ENCODE measurements at places on chromosomes 5 and 9.
A peak's percentile ranks its signal among the peaks of the same experiment; 100 is the strongest.

DNA sequence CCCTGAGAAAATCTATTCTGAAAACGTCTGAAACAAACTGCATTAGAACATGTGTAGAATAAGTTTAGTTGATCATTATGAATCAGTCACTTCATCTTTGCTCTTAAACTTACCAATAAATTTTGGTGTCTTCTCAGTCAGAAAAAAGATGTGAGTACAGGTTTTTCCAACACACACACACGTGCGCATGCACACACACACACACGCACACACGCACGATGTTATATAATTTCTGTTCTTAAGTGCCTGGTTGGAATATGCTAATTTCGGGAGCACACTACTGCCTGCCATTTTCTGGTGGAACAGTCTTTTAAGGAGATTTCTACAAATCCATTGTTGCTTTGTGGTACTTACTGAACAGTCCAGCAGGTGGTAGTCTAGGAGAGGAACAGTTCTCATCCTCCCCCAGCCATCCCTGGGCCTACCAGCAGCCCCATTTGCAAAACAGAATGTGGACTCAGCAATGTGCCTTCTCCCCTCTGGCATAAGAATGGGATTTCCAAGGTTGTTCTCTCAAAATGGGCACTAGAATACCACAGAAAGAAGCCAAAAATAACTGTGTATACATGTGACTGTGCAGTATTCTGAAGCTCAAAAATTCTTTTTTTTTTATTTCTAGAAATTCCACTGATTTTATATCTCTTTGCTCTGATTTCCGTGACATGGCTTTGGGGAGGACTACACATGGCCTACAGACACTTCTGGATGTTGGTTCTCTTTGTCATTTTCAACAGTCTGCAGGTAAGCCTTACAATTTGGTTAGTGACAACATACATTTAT lies 281.3 kb downstream of the ARRDC3 start:
- peak; percentile 3 for DNase-seq

DNA sequence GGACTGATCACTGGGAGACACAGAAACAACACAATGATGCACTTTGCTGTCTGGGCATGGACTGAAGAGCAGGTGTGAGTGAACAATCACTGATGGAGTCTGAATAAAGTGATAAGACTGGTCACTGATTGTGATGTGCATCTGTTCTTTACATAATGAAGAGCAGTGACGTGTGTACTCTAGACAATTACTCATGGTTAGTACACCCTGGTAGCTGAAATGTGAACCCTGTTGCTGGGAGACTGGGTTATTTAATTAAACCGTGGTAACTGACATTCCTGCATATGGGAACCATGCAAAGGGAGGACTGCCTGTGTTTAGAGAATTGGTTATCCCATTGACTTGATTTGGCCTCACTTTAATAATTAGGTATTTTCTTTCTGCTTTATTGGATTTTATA lies 202.9 kb downstream of the NR2F1-AS1 start:
- peak; percentile 12 for DNase-seq

DNA sequence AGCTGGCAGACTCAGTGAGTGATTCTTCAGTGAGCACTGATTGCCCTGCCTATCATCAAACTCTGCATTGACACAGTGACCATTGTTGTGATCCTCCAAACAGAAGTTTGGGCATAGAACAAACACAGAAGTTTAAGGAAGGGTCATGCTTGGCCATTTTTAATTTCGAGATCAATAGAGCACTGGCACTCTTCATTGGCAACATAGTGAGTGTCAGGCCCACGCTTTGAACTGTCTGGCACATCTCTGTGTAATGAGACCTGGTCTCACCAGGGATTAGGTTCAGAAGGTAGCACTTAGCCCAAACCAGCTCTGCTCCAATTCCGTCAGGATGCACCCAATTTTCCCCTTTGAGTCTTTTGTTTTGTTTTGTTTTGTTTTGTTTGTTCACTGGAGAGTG lies 127.1 kb upstream of the MOCS2 start:
- DNase-seq: no peak

GRCh38 chr9:28839778-28840430 lies 1266.6 kb upstream of the C9orf72 start:
- DNase-seq: no peak

DNA sequence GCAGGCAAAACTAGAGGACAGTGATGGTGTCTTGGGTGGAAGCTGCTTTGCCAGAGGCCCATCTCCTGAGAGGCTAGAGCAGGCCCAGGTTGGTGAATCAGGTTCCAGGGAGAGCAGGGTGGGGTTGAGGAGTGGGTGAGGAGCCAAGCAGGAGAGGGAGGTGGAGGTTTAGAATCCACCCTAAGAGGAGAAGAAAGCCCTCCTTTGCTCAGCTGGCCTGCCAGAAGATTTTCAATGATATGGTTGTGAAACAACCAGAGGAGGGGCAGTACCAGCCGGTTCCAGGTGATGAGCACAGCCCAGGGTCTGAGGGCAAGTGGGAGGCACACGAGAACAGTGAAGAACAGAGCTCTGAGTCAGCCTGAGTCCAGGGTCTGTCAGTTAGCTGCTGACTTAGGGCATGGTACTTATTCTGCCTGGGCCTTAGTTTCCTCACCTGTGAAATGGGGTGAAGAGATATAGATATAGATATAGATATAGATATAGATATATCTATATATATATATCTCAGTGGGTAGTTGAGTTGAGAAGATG lies 17.8 kb downstream of the PPARGC1B start:
- no peak for DNase-seq

- DNase-seq: no peak
These were observed 99.6 kb downstream of the BASP1 start for GRCh38 chr5:17316970-17317459.

DNA sequence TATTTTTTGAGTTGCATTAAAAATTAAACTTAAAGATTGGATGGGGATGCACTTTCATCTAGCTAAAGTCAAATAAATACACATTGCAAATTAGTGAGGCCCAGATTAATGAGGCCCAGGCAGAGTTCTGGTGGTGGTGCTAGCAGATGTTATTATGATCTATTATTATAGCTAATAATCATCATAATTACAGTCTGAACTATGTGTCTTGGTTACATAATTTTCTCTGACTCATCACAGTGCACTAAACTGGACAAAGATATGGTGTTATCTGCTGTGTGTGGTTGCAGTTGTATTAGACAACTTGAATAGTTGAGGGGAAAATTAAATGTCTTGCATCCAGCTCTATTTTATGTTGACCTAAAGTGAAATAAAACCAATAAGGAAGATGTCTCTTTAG lies 568.8 kb downstream of the TLR4 start:
- no peak for DNase-seq

GRCh38 chr5:102794047-102794446 lies 38.9 kb downstream of the PAM start:
- no peak for DNase-seq

DNA sequence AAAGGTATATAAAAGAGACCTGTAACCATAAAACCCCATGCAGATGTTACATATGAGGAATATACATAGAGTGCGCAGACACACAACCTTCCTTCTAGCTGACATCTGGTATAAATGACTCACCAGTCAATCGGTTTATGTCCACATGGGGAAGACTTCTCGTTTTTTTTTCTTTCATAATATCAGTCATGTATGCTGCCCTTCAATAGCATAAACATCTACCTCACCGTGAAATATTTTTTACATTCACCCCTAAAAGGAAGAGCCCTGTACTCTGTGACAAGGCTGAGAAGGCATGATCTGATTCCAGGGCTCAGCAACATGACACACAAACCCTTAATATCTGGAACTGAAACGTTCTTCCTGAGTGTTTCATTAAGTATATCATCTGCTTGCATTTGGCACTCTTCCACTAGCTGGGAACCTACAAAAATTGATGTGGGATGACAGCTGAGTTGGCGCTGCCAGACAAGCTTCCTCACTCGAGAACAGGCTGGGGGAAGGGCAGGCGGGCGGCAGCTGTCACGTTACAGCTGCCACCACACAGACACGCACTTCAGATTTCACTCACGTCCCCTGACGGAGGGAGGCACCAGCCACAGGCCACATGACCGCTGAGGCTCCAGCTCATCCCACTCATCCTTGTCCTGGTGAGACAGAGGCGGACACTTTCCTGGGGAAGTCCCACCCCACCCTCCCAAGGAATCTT lies 74.2 kb downstream of the SHB start:
- no peak for DNase-seq

- DNase-seq: no peak
These were observed 45.1 kb upstream of the FAM120A start for GRCh38 chr9:93406371-93406770.

GRCh38 chr9:1647776-1648175 lies 367.4 kb upstream of the SMARCA2 start:
- DNase-seq: no peak

DNA sequence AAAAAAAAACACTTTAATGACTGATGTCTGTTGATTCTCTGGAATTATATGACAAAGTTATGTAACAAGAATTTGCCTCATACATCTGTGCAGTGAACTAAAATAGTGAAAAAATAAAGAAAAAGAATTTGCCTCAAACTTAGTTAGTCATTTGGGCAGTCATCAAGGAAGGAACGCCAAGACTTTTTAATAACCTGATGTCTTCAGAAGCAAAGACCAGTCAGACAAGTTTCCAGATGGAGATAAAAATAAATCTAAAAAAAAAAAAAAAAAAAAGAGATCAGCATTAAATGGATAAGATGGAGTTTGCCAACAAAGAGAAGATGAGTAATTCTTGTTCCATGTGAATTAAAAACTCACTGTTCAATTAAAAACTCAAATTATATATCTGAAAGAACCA lies 52.3 kb upstream of the JMY start:
- no peak for DNase-seq

- DNase-seq: no peak
These were observed 30.8 kb upstream of the TJP2 start for GRCh38 chr9:69143291-69143690.

DNA sequence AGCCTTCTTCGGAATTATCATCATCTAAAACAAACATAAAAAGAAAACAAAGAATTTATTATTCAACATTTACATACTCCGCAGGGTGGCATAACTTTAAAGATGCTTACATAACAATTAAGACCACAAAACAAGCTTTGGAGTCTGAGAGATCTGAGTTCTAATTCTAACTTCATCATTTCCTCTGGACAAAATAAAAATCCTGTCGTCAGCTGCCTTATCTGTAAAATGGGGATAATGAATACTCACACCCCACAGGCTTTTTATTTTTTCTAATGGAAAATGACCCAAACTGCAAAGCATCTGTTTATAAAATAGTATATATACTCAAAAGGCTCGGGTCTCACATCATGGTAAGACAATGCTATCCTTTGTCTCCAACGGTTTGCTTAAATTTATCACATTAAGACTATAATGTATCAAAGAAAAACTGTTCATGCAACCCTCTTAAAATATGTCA lies 4.3 kb downstream of the ARRDC3 start:
- DNase-seq: no peak

DNA sequence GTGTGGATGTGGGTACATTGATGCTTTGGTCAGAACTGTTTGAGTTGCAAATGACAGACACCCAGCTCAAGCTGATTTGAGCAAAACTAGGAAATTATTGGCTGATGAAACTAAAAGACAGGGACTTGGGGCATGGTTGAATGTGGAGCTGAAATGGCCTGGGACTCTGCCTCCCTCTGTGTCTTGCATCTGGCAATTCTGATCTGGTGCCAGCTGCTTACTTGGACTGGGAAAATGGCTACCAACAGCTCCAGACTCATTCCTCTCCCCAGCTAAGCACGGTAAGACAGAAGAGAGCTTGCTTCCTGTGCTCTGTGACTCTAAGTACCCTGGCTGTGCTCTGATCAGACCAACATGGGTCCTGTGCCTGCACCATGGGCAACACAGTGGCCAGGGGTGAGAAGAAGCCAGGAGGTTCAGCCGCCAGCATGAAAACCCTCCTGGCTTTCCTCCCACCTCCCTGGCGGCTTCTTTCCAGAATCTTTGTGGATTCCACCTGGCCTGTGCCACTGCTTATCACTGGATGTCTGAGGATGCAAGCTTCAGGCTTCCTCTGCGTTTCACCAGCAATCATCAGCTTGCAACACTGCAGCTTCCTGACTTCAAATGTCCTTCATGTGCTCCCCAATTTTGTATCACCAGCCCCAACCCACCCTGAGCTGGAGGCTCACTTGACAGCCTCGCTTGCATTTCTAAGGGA lies 44.1 kb downstream of the C5orf15 start:
- DNase-seq: no peak

- no peak for DNase-seq
These were observed 39.0 kb upstream of the MYOT start for GRCh38 chr5:137828664-137829063.

DNA sequence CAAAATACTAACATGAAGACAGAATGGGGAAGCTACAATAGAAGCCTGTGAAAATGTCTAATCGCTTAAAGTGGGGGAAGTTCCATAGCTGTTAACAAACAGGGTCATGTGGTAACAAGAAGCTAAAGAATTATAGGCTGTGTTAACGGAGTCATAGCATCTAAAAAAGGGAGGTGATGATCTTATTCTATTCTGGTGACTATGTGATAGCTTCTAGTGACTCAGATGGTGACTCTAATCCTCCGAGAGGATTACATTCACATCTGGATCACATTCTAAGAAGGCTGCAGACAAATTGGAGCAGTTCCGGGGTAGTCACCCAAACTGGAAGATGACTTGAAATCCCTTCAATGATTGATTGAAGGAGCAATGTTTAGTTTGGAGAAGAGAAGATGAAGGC lies 142.1 kb downstream of the LIFR start:
- no peak for DNase-seq

- no peak for DNase-seq
These were observed 63.6 kb upstream of the BOD1 start for GRCh38 chr5:173679909-173680630.

DNA sequence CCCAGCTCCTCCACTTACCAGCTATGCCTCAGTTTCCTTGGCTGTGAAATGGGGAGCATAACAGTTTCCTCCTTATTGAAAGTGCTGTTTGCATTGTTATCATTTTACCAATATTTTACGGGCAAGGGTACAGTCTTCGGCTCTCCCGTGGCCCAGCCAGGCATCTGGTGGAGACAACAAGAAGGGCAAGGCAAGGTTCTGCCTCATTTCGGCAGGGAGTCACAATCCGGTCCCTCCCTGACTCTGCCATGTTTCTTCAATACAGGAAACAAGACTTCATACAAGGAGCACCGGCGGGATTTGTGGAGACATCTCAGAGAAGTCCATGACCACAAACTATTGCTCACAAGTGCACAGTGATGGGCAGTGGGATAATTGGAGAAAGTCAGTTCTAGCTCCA lies 174.0 kb downstream of the FGF18 start:
- no peak for DNase-seq

GRCh38 chr9:38639577-38639940 lies 19.2 kb upstream of the ANKRD18A start:
- DNase-seq: no peak

DNA sequence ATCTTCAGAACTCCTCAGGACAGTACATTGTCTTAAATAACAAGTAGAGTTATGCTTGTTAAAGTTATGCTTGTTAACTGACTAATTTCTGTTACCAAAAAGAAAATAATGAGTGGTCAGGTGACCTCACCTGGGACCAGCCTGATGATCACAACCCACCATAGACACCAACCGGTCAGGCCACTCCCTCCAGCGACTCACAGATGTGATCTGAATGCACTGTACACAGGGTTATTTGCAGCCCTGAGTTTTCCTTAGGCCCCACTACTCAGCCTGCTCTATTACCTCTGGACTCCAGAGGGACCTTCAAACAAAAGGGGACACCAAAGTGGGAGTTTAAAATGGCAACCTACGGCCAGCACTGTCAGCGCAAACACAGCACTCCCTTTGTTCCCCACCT lies 55.3 kb downstream of the ARSB start:
- no peak for DNase-seq

GRCh38 chr9:2495221-2496005 lies 126.2 kb upstream of the VLDLR start:
- peak; percentile 27 for DNase-seq

GRCh38 chr5:72251386-72251785 lies 68.7 kb downstream of the MRPS27 start:
- DNase-seq: no peak
